ENCODE measurements at places on chromosomes 5 and 9.

GRCh38 chr5:60335913-60336312 is 364.1 kb downstream of the DEPDC1B start:
- no peak for DNase-seq

GRCh38 chr9:78997296-78997695 is 574.5 kb upstream of the TLE4 start:
- no peak for DNase-seq

GRCh38 chr9:108631496-108632285 is 224.1 kb downstream of the ACTL7B start:
- DNase-seq, result no peak

DNA sequence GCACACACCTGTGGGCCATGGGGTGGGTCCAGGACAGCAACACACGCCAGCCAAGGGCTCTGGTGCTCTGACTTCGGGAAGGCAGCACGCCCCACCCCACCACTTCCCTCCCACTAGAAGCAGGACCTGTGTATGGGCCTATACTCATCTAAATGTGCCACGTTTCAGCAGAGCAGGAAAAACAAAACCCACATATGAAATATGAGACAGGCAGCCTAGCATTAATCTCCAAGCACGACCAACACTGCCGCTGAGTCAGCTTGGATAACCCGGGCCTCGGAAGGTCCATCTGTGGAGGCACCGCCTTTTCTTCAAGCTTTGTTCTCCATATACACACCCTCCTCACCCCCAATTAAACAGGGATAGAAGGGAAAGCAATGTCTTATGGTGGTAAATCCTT is 203.1 kb downstream of the ROR2 start:
- DNase-seq, result no peak

DNA sequence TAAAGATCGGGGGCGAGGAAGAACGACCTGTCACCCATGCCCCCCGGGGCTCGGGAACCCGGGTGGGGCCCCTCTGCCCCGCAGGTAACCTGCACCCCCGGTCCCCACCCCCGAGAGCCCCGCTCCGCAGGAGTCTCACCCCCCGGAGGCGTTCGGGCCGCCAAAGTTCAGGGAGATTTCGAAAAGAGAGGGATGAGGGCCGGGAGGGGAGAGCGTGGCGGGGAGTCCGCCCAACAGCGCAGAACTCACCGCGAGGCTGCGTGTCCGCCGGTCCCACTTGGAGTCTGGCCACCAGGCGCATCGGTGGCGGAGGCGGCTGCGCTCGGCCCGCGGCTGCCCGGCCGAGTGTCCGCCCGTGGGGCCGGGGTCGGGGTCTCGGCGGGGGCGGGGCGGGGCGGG is at the start of gene PHF19:
TSS of gene PHF19 (minus strand) at position 347 of the 399 bp plus-strand sequence. CDS start 2,447 bp downstream, outside the sequence.
- DNase-seq, result no peak

DNA sequence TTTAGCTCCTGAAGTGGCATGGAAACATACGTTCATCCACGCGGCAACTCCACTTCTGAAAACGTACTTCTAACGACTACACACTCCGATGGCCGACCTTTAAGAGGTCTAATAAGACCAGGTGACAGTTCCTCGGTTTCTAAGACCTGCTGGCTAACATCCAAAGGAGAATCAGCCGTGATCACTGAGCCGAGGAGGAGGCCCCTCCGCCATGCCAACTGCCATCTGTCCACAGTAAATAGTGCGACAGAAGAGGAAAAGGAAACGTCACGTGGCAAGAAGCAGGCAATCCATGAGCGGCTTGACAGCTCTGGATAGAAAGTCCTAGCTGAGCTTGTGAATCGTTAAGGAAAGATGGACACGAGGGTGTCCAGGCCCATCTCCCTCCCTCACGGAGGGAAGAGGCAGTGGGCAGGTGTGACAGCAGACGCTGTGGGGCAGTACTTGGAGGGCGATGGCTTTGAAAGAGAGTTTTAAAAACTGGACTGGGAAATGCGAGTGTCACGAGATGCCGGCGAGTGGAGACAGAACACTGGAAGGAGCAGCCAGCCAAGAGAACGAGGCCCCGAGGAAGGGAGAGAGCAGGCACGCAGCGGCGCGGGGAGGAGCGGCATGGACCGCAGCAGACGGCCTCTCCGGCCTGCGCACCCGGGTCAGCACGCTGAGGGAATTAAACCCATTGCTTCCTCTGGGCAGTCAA is 66.7 kb upstream of the TBC1D9B start:
- no peak for DNase-seq

GRCh38 chr9:85319936-85320656 is 421.7 kb downstream of the AGTPBP1 start:
- DNase-seq, result no peak

- no peak for DNase-seq
Observed at GRCh38 chr9:26742828-26743476, 149.7 kb downstream of the CAAP1 start.

GRCh38 chr9:114552706-114553105 is 34.9 kb upstream of the ATP6V1G1 start:
- no peak for DNase-seq

DNA sequence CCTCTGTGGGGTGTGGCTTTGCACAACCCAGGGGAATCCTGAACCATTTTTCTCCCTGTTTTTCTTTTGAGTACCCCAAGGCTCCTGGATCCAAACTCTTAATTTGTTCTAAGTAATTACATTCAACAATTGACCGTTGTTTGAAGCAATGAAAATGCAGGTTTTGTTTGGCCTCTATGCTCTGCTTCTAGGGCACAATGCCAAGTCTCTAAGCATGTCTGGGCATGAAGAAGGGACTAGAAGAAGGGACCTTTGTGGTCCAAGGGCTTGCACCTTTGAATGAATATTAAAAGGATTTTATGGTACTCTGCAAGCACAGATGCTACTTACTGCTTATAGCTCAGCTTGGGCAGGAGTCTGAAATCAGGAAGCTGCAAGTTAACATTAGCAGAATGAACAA is 6.6 kb upstream of the ENC1 start:
- DNase-seq, result no peak

GRCh38 chr5:82605441-82605973 is 327.4 kb upstream of the RPS23 start:
- no peak for DNase-seq

DNA sequence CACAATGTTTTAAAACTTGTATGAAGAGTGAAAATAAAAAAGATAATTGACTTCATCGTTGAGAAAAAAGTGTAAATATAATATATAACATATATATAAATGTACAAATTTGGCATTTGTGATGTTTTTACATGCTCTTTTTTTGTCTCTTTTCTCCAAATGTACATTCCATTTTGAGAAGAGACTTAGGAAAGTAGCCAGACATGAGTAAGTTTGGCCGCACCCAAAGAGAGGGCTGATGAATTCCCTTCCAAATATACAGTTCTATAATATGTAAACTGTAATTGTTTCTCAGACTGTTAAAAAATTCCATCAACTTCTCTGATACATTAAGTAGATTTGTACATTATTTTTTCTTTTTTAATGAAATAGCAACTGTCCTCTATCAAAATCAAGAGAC is 193.2 kb upstream of the MAP3K1 start:
- DNase-seq, result no peak

DNA sequence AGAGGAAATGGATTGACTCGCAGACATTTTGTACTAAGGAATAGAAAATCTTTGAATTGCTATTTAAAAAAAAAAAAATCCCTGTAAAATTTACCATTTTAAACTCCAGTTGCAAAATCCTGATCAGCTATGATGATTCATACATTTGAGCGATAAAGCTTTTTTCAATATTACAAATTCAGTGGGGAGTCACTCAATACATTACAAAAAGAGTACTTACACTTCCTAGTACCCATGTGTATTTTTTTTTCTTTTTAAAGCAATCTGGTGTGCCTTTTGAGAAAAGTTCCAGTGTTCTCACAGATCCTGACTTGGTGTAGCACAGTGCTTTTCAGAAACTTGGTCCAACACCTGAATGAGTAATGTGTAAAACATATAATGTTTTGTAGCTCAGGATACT is 54.3 kb downstream of the PIK3R1 start:
- no peak for DNase-seq

- no peak for DNase-seq
Observed at GRCh38 chr5:17042041-17042440, 106.0 kb upstream of the MYO10 start.

GRCh38 chr9:22203371-22204138 is 194.4 kb upstream of the CDKN2B start:
- DNase-seq, result no peak

GRCh38 chr9:34032631-34033030 is 16.1 kb downstream of the UBAP2 start:
- DNase-seq, result no peak
